ENCODE measurements at places on chromosomes 6 and 20. TPM values are rescaled to one million over a fixed set of nuclear protein-coding genes. Genes with fewer than 3 reads are reported as not detected.

DNA sequence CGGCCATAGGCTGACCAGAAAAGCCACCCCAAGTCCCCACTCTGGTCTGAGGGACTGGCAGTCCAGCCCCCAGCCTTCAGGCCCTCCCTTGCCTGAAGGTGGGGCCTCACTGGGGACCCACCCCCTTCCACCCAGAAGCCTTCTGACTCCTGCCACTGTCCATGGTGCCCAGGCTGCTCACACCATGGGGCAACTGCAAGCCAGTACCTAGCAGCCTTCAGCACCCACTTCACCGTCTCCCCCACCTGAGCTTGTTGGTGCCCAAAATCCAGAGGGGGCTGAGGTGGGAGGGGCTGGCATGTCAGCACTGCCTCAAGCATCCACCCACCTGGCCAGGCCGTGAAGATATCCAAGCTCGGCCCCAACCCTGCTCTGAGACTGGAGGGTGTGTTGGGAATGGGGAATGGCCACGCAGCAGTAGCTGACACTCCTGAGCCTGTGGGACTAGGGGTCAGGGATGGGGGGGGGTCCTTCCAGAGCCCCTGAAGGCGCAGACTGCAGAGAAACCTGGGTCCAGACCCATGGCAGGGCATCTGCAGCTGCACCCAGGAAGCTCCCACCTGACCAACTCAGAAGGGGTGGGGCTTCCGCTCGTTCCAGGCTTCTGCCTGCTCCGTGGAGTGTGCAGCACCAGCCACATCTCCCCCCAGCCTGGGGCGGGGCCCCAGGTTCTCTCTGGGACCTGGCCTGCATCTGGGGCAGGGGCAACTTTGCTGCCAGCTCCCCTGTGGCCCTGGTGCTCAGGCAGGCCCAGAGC, 942.1 kb upstream of the EPHA7 start:
- no peak for DNase-seq

GRCh38 chr6:166258854-166259276, 49.3 kb downstream of the PRR18 start:
- no peak for DNase-seq

DNA sequence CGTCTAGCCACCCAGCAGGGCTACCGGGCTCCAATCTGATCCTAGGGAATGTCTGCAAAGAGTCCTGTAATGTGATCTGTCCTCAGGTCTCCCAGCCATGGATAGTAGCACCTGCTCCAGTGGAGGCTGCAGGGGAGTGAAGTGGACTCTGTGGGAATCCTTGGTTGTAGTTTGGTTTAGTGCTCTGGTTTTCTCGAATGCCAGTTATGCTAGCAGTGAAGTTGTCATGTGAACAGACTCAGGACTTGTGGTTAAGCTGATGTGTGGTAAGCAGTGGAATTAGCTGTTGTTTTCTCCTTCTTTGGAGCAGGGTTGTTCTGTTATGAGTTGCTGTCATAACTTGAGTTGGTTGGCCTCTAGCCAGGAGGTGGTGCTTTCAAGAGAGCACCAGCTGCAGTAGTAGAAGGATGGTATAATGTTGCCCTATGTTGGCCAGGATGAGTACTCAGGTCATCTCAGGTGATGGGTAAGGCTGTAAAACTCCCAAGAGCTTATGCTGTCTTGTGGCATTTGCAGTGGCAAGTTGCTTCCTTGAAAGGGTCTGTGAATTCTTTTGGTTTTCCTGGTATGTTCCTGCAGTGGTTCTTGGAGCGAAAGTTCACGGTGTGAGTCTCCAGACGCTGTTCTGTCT, 390.2 kb downstream of the UTRN start:
- DNase-seq, result no peak

GRCh38 chr6:2875359-2876191, 27.5 kb downstream of the SERPINB9 start:
- peak; percentile 46 for DNase-seq

DNA sequence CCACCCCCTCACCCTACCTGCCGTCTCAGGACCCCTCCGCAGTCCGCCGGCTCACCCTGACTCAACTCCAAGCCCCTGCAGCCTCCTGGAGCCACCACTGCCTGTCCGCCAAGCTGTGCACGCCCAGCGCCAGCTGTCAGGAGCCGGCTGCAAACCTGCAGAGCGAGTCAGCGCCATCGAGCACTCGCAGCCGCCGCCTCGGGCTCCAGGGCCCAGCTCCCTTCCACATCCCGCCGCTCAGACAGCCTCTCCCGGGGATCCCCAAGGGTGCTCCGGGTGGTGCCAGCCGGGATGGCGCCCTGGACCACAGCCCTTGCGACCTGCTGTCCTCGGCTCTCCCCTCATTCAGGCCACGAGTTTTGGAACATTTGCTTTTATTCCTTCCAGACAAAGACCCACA, 4.3 kb downstream of the TNNC2 start:
- DNase-seq, result peak; percentile 75

Gene NOTCH4
- 0.65 TPM for total RNA-seq

DNA sequence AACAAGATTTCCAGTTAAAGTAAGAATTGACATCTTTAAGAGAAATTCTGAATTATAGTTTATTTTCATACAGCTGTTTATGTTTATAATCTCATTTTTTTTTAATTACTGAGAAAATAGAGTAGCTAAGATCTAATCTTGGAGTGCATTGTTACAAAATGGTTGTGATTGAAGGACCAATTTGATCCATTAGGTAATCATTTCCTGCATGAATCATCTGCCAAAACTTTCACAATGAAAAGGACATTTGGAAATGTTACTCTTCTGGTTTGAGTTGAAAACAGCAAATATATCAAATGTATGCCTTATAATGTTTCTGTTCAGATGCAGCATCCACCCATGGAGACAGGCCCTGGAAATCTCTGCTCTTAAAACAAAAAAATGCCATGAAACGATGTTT, 19.0 kb downstream of the TUBB2A start:
- peak; percentile 60 for DNase-seq

DNA sequence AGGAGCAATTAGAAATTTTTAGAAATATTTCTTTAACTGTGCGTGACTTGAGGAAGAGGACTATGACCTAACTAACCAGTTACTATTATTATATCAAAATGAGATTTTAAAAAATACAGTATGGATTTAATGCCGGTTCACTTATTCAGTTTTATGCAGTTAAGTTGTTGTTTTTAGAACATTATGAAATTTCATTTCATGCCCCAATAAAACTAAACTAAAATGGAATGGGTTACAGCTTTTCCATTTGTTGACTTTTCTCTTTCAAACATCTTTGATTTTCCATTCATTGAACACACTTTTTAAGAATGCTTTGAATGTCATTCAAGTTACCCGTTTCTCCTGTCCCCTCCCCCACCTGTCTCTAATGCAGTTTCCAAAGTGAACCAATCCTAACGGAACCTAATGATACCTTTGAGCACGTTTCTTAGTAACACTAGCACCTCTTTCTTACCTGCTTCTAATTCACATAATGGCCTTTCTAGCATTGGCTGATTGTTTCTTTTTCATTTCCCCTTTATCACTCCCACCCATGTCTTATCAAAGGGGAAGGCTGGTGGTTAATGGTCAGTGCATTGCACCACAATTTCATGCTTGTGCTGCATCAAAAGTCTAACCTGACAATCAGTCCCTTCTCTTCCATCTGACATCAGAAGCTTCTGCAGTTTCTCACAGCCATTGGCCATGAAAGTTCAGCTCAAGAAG, 262.2 kb upstream of the TAB2 start:
- DNase-seq, result no peak

- DNase-seq, result no peak
These were observed 9.5 kb upstream of the UQCC1 start for GRCh38 chr20:35421322-35421721.

GRCh38 chr6:43773050-43773979, 3.3 kb downstream of the VEGFA start:
- DNase-seq, result peak; percentile 80

DNA sequence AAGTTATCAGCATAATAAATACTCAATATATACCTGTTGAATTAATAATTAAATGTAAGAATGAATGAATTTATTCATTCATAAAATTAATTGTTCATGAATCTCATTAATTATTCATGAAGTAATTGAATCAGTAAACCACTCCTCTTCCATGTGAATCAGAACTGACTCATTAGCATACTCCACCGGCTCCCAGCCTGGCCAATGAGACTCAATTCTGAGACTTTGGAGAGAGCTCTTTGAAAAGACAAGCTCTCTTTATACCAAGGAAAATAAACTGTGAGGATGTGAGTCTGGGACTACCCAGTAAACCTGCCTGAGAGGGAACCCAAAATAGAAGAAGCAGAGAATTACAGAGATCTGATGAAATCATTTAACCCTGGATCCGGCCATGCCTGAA, 8.4 kb upstream of the SLC2A10 start:
- peak; percentile 44 for DNase-seq

Gene OXT
- total RNA-seq, result not detected

Gene CCN6
- not detected for total RNA-seq

DNA sequence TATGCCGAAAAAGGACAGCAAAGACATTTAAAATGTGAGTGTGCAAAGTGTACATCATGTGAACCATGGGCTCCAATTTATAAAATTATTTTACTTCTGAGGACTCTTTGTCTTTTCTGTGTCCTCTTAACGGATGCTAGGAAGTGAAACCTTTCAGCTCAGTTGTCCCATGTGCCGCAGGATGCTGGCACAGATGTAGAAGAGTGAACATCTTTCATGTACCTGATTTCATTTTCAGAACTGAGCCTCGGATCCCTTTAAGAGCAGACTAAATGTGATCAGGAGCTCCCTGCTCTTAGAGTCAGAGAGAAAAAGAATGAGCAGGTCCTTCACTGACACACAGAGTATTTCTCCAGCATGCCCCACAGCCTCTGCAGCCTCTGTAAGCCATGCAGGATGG, 27.6 kb upstream of the FUCA2 start:
- no peak for DNase-seq

Gene PSORS1C2
- not detected for total RNA-seq

DNA sequence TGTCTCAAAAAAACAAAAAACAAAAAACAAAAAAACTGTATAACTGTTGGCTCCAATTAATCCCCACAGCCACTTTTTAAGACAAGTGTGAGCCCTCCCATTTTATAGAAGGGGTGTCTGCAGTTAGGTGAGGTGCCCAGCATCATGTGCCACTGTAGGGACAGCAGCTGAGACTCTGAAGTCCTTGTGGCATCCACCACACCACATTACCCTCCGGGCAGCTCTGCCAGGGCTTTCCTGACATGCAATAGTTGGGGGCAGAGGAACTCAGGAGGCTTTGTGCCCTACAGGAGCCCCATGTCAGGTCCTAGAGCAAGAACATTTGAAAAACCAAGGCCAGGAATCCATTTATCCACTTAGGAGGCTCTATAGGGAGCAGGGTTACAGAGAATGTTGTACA, 17.3 kb downstream of the PKIG start:
- no peak for DNase-seq

DNA sequence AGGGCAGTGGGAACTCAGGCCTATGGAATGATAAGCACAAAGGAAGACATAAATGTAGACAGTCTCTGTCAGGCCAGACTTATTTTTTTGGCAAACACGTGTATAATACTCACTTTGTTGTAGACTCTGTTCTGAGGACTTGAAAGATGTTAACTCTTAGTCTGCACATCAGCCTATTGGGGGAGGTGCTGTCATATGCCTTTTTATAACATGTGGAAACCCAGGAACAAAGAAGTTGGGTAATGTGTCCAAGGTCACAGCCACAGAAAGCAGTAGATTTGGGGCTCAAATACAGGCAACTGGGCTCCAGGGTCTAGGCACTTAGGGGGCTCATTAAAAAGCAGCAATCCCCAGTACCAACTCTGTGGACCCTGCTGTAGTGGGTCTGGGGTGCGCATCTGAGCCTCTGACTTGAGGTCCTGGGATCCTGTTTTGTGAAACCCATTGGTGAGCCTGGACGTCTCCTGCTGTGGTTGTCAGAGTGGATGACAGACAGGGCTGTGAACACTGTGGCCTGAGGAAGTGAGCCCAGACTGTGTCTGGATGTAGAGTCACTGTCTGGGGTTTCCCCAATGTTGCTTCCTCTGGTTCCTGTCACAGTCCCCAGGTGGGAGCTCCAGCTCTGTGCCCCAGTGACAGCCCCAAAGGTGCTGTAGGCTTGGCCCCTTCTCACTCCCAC, 50.0 kb downstream of the CDH26 start:
- DNase-seq, result no peak

GRCh38 chr20:25294459-25295385, 46.8 kb downstream of the PYGB start:
- DNase-seq, result peak; percentile 63

- DNase-seq, result no peak
These were observed 314.0 kb upstream of the JAG1 start for GRCh38 chr20:10987651-10988383.

DNA sequence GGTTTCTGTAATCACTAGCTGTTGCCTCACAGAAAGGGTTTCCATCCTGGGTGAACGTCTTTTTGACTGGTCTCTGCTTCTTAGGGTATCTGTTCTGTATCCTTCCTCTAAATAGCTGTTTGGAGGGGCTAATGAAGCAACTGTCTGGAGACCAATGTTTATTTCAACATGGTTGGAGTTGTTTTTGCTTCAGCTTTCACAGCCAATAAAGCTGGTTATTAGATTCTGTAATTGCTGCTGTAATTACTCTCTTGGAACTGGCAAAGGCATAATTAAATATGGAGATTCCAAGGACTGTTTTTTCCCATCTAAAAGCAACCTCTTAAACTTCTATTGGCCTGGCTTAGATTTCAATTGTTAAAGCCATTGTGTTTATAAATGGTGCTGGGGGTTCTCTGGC, 31.9 kb downstream of the CHMP4B start:
- DNase-seq, result no peak

Gene ARID1B
- total RNA-seq, result 19.3 TPM

DNA sequence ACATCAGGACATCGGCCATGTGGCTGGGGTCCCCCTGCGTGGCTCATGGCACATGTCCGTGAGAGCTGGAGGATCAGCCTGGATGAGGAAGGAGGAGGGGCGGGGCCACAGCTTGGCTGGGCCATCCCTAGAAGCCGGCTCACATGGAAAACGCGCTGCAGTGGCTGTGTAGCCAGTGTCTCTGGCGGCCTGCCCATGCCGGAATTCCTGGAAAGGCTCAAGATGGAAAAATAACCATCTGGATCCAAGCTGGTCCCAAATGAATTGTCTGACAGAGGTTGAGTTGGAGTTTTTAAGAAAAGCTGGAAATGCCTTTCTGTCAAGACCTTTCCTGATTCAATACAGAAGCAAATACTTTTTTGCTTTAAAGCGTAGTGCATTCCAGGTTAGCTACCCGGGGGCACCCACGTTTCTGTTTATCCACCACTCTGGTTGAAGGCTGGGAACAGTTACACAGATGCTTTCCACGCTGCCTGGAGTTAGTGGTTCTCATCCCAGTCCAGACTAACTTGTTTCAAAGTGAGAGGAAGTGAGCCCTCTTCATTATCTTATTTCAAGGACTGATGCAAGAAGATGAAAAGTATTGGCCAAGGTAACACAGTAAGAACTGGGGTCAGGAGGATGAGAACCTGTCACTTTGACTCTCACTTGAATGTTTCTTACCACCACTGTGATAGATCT, 99.0 kb downstream of the GMPR start:
- DNase-seq, result peak; percentile 89

- no peak for DNase-seq
These were observed 56.8 kb upstream of the MTRF1L start for GRCh38 chr6:153059311-153059710.
